ENCODE measurements at places on chromosomes 5 and 9.

- DNase-seq: no peak
These were observed 77.3 kb upstream of the RPS23 start for GRCh38 chr5:82355496-82355895.

GRCh38 chr9:86519066-86519615 is 164.9 kb upstream of the TUT7 start:
- no peak for DNase-seq

DNA sequence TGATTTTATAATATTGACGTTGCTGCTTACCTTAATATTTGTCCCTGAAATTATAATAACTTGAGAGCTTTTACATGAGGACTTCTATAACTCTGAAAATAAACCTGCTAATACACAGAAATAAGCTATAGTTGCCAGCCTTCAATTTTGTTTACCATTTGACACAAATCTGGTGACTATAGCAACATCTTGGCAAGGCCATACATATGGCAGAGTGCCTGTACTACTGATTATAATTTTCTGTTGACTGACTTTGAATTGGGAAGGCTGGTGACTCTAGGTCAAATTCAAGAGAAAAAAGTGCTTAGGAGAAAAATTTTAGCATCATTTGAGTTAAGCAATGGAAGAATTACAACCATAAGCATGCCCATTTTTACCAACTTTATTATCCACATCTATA is 581.4 kb upstream of the PTPRD start:
- DNase-seq: no peak

DNA sequence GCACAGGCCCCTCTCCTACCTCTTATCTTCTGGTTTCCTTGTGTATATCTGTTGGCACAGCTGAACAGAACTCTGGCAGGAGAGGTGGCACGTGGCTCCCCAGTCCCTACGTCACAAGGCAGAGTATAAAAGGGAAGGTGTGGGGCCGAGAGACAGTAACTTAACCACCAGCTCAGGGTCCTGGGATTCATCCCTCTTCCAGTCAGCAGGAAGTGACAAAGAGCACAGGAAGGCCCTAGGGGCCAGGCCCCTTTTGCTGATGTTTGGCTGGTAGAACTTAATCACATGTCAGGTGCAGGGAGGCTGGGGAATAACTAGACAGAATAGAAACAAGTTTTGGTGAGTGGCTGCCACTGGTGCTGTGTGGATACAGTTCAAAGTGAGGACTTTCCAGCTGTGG is 4.5 kb upstream of the ICE1 start:
- no peak for DNase-seq

DNA sequence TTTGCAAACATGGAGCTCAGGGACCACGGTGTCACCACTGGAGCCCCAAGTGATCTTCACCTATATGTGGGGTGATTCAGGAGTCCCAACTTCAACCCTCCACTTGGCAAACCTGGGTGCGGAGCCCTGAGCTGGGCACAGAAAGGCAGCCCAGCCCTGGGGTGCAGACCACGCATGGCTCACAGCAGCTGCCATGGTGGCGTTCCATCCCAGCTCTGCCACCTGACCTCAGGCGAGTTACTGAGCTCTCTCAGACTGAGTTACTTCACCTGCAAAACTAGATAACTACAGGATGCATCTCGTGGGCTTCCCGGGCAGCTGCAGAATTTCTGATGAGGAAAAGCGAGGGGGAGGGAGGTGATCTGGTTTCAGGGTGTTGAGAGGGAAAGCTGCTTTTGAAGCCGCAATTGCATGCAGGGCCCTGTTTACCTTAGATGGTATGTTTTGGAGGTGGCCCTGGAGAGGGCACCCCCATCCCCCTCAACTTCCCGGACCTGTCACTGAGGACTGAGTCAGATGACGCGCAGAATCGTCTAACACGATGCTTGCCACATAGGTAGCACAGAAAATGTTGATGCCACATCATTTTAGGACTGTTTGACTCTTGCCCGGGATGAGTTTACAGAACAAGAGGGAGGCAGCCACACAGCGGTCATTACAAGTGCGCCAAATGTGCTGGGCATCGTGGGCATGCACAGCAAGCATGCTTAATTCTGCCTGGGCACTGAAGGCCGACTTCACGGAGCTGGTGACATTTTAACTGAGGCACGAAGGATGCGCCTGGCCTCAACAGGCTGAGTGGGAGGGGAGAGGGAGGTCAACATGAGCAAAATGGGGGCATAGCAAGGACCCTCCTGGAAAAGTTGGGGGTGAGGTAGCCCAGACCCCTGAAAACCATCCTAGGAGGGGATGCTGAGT is 154.6 kb downstream of the COL23A1 start:
- DNase-seq: no peak

DNA sequence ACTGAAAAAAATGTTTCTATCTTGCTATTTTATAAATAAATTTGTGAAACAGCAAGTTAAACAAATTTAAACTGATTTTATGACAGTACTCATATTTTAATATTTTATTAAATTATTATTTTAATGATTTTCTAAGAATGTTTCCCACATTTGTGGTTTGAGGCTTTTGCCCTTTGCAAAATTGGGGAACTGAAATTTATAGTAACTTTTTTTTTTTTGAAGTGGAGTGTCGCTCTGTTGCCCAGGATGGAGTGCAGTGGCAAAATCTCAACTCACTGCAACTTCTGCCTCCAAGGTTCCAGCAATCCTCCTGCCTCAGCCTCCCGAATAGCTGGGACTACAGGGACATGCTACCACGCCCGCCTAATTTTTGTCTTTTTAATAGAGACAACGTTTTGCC is 7.2 kb upstream of the ADGRV1 start:
- DNase-seq: no peak

DNA sequence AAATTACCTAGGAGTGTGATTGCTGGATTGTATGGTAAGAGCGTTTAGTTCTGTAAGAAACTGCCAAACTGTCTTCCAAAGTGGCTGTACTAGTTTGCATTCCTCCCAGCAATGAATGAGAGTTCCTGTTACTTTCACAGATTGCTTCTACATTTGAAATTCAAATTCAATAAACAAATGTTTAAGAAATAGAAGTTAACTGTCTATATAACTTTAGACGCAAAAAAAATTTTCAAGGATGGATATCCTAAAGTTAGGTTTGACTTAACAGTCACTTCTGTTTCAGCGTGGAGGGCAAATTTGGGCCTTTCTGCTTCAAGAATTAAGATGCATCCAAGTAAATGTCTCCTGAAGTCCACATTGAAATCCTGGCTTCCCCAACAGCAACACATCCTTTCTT is 445.6 kb downstream of the TAF11L14 start:
- no peak for DNase-seq
